ENCODE measurements at places on chromosomes 16 and 17.

- DNase-seq = no peak
These were observed 65.7 kb downstream of the FBXL20 start for GRCh38 chr17:39335704-39336223.

DNA sequence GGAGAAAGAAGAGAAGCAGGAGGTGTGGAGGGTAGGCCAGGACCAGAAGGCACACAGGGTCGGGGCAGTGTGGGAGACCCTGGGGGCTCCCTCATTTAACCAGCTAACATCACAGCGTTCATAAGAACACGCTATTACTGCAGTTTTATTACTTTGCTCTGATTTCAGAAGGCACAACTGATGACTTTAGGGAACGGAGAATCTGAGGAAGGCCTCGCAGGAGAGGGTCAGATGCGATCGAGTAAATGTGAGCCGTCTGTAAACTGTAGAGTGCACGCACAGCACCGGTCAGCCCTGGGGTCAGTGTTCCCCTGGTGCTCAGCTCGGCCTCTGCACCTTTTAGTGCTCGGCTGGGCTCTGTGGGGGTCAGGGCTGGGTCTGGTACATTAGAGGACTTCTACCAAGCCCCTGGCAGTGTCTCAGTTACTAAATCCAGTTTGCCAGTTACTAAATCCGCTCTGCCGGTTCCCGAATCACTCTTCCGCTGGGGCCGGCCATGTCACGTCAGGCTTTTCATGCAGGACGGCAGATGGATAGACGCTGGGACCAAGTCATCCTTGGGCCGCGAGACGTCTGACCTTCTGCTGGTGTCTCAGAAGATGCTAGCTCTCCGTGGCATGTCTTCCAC, 325.9 kb downstream of the SEC14L1 start:
- DNase-seq = no peak

GRCh38 chr16:65285128-65286048, 163.5 kb upstream of the CDH11 start:
- no peak for DNase-seq

- no peak for DNase-seq
These were observed 2.0 kb downstream of the CAMKK1 start for GRCh38 chr17:3890878-3891219.

GRCh38 chr16:24553983-24554382, 14.6 kb downstream of the RBBP6 start:
- DNase-seq = no peak

- DNase-seq = no peak
These were observed 5.1 kb upstream of the KRT23 start for GRCh38 chr17:40942553-40942952.

- DNase-seq = no peak
These were observed 1.2 kb downstream of the SSTR5 start for GRCh38 chr16:1073566-1074378.

Data from stimulated activated CD4-positive, alpha-beta T cell treated with anti-CD3 and anti-CD28 coated beads, Interleukin-1b, Interleukin-23, amount 100 ng/mL, for 4 hours (primary cell).